Activated CD4-positive, alpha-beta T cell treated with anti-CD3 and anti-CD28 coated beads for 48 hours (primary cell): ENCODE measurements at places on chromosomes 13 and 19.

- no peak for DNase-seq
Measured at GRCh38 chr19:16206637-16207036, 8.9 kb downstream of the AP1M1 start.

- no peak for DNase-seq
Measured at GRCh38 chr13:41701676-41702075, 244.3 kb downstream of the RGCC start.

DNA sequence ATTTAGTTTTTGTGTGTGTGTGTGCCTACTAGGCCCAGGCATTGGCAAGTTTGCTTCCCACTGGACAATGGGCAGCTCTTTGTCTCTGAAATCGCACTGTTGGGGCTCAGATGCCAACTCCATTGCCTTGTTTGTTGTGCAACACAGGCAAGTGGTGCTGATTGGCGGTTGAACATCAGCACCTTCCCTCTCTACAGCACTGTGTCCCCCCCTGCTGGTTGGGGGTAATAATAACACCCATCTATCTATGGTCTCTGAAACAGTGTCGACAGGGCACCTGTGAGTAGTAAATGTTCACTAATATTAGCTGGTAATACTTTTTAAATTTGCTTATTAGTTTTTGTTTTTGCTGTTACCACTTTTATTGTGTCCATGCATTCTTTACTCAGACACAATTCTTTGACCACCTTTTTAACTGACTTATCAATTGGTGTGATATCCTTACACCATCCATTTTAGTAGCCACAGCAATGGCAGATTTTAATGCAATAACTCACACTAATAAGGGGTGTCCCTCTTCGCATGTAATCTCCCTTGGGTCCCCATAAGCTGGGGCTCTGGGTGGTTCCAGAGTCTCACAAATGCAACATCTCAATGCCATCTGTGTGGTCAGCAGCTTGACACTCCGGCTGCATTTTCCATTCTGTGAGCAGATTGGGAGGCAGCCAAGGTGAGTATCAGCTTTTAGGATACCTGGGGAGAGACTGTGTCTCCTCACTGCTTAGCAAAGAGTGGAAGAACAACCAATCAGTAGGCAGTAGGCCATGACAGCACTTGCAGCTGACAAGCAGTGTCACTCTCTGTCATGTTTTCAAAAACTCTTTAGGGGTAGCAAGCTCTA, 47.7 kb upstream of the UQCRFS1 start:
- DNase-seq: peak; percentile 65

DNA sequence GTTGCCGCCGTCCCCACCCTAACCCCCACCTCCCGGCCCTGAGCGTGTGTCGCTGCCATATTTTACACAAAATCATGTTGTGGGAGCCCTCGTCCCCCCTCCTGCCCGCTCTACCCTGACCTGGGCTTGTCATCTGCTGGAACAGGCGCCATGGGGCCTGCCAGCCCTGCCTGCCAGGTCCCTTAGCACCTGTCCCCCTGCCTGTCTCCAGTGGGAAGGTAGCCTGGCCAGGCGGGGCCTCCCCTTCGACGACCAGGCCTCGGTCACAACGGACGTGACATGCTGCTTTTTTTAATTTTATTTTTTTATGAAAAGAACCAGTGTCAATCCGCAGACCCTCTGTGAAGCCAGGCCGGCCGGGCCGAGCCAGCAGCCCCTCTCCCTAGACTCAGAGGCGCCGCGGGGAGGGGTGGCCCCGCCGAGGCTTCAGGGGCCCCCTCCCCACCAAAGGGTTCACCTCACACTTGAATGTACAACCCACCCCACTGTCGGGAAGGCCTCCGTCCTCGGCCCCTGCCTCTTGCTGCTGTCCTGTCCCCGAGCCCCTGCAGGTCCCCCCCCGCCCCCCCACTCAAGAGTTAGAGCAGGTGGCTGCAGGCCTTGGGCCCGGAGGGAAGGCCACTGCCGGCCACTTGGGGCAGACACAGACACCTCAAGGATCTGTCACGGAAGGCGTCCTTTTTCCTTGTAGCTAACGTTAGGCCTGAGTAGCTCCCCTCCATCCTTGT, 6.4 kb downstream of the YIPF2 start:
- no peak for DNase-seq

GRCh38 chr13:29993196-29993595, 142.8 kb upstream of the UBL3 start:
- DNase-seq: no peak

DNA sequence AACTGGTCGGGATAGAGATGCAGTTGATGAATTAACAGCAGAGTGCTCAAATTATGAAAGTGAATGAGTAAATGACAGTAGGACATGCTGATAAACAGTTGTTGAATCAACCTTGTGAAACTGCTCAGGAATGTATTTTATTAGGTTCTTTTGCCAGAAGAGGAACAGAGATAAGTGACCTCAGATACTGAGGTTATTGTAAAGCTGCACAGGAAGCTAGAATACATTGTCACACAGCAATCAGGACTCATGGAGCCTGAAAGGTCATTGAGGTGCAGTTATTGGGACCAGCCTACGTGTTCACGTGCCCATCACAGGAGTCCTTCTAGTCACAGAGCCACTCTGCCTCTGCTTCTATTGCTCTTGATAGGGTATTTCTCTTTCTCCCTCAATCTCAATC, 47.5 kb upstream of the MED4 start:
- DNase-seq: no peak

DNA sequence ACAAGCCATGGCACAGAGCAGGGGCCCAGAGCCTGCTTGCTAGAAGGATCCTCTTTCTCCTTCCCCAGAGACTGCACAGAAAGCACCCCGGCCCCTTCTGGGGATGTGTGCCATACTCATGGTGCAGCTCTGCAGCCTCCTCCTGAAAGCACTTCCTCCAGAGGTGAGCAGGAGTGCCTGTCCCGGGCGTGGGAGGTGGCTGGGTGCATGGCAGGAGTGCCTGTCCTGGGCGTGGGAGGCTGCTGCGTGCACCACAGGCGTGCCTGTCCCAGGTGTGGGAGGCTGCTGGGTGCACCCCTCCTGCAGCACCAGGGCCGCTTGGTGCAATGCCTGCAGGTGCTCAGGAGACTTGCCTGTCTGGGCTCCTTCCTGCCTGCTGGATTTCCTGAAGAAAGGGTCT, 913.3 kb downstream of the UQCRFS1 start:
- no peak for DNase-seq

GRCh38 chr19:34368338-34368737, 3.3 kb downstream of the GPI start:
- no peak for DNase-seq

DNA sequence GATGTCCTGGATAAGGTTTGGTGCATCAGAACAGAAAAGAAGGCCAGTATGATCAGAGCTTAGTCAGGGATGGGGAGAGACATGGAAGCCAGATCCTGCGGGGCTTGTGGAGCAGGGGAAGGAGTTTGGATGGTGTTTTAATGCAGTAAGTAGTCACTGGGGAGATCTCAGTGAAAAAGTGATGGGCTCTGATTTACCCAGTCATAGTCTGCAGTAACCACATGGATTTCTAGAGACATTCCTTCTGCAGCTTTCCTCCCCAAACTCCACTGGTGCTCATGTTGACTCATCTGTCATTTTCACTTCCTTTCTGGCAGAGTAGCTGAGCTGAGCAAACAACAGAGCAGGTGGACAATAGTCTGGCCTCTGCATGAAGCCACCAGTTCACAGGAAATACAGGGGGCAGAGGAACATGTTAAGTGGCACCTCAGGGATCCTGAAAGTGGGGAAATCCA, 144.1 kb downstream of the DPF1 start:
- no peak for DNase-seq

- DNase-seq: no peak
Measured at GRCh38 chr13:105365021-105365550, 1170.4 kb downstream of the EFNB2 start.

GRCh38 chr19:49447485-49448431, 3.9 kb downstream of the PIH1D1 start:
- peak; percentile 67 for DNase-seq

- no peak for DNase-seq
Measured at GRCh38 chr19:54107876-54108490, 5.3 kb downstream of the NDUFA3 start.

DNA sequence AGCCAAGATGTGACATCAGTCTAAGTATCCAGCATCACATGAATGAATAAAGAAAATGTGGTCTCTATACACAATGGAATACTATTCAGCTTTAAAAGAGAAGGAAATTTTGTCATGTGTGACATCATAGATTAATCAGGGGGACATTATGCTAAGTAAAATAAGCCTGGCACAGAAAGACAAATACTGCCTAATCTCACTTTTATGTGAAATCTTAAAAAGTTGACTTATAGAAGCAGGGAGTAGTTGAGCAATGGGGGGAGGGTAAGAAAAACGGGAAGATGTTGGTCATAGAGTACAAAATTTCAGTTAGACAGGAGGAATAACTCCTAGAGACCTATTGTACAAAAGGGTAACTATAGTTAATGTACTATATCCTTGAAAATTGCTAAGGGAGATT, 10.4 kb upstream of the LCP1 start:
- DNase-seq: no peak

- DNase-seq: peak; percentile 86
Measured at GRCh38 chr19:7705387-7706187, 3.7 kb upstream of the FCER2 start.

GRCh38 chr13:21936674-21937073, 265.8 kb downstream of the FGF9 start:
- no peak for DNase-seq

DNA sequence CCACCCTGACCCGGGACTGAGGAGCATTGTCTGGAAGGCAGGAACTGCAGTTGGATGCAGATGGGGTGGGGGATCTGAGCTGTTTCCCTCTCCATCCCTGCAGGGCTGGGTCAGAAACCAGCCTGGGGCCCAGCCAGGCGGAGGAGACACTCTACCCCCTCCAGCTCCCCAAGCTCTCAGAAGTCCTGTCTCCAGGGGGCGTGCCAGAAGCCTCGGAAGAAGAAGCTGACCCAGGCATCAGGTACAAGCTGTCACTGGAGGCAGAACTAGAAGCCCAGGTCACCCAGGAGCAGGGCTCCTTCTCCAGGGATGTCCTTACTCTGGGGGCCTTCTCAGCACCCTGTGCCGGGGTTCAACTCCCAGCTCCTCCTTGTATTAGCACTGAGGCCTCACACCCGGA, 15.5 kb downstream of the SIX5 start:
- DNase-seq: no peak

DNA sequence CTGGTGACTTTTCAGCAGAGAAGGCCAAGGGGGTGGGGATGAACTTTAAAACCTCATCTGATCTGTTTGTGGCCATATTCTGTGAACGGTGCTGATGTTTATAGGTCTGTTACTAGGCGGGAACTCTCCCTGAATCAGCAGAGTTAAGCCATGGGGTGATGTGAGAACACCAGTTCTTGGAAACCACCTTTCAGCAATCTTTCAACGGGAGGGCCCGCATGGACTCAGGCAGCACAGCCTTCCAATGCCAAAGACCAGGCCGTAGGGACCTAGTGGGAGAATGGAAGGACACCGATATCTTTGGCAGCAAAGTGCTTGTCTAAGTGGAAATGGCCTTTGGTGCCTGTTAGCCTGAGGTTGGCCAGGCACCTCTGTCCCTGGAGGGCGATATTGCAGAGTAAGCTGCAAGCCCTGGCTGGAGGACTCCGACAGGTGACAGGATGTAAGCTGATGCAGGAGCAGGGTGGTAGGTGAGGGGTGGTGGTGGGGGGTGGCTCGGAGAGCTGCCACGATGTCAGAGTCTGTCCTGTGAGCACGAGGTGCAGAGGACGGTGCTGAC, 57.0 kb downstream of the ERCC5 start:
- no peak for DNase-seq

DNA sequence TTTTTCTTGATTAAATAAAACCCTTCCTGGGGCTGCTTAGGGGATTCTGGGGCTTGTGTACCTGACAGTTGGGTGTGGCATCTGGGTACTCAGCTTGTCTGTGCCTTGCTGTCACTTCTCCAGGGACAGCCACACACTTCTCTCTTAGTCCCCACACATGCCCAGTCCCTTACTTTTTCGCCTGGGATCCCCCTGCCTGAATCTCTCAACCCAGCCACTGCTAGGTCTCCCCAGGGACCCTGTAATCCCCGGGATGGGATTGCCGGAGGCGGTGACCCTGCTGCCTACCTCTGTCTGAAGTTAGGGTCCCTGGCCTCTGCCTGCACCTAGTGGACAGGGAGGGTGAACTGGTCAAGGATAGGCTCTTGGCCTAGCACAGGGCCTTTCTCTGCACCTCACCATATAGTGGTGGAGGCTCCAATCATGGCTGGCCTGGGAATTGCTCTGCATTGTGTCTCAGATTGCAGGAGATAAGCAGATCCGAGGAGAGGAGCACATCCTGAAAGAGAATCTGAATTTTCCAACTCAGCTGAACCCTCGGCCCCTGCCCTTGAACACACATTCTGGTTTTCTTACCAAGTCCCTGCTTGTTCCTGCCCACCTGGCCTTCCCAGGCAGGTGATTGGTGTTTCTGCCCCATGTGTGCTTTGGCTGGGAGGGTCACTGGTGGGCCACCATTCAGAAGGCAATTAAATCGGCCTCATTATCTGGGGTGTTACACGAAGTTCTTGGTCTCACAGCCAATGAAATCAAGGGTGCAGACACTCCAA, 8.7 kb upstream of the ZNF492 start:
- no peak for DNase-seq

- DNase-seq: peak; percentile 100
Measured at GRCh38 chr19:44891016-44891882, at the start of gene TOMM40. Gene TOMM40 (plus strand): TSS chr19:44891254. CDS start chr19:44891416, 162 bp downstream.

DNA sequence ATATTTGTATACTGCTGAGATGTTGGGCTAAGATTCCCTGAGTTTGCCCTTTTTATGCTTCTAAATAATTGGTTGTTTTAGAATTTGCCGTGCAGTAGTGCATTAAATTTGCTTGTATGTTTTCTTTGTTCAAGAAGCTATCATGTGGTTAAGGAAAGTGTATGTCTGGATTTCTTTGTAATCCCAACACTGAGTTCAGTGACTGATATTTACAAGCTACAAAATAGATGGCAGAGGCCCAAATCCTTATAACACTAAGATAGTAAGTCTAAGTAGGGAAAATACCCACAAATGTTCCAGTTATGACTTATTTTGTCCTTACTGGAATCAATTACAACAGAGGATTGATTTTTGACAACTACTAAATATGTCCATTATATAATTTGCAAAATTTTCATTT, 435.0 kb upstream of the KLF12 start:
- DNase-seq: no peak

- no peak for DNase-seq
Measured at GRCh38 chr13:109198585-109198984, 569.2 kb downstream of the MYO16 start.

DNA sequence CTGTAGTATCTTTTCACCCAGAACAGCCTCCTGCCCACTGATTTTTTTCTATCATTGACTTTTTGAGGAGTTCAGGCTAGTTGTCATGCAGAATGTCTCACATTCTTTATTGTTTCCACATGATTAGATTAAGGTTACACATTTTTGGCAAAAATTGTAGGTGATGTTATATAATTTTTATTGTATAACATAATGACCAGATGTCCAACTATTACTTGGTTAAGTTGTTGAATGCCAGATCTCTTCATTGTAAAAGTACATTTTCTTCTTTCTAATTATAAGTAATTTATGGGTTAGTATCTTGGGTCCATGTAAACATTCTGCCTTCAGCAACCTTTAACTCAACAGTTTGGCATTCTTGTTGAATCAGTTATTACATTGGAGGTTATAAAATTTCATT, 138.4 kb downstream of the POSTN start:
- no peak for DNase-seq

GRCh38 chr13:106597186-106597585, 29.2 kb upstream of the ARGLU1 start:
- no peak for DNase-seq

- no peak for DNase-seq
Measured at GRCh38 chr13:44759384-44760360, 183.5 kb upstream of the TSC22D1 start.
